ENCODE measurements at places on chromosomes 7 and 10.

DNA sequence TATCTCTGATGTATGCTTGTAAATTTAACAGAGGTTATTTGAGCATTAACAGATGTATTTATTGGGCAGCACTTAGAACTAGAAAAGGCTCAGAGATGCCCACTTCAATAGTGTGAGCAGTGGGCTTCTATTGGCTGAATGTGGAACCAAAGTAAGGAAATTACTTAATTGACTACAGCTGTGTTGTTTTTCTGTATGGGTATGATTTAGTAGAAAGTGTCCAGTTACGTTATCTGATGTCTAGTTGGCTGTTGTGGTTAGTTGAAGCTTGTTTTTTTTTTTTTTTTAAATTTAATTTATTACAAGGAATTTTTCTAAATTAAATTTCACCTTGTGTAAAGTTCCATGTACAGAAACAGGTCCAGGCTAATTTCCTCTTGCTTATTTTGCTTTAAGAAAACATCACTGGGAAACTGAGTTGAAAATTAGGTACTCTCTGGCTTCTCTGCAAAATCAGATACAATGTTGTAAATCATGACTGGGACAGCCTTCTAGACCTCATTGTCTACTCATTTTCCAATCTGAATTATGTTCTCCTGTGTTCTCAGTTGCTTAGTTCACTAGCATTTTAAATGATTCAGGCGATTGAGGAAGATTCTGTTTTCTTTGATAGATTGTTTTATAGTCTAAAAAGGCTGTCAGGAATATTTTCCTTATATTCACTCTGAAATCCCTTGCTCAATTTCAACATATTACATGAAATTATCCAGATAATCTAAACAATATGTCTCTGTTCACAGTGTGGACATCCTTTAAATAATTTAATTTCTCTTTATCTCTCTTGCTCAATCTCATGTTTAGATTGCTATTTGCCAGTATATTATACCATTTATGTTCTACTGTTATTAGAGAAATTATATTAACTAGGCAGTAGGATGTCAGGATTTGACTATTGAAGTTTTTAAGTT, 53.0 kb downstream of the PHF14 start:
- DNase-seq: peak; percentile 21

- DNase-seq: no peak
Observed at GRCh38 chr10:80068270-80068669, 10.2 kb upstream of the TMEM254 start.

GRCh38 chr7:28328146-28328545, 84.2 kb upstream of the CREB5 start:
- DNase-seq: no peak

GRCh38 chr7:88191911-88192310, 27.9 kb downstream of the SRI start:
- DNase-seq: no peak

GRCh38 chr7:128446306-128446705, 9.4 kb upstream of the HILPDA start:
- no peak for DNase-seq

GRCh38 chr7:113085781-113086390, 741 bp downstream of the GPR85 start:
- DNase-seq: peak; percentile 8

GRCh38 chr7:155377838-155378579, 79.9 kb upstream of the EN2 start:
- DNase-seq: no peak

DNA sequence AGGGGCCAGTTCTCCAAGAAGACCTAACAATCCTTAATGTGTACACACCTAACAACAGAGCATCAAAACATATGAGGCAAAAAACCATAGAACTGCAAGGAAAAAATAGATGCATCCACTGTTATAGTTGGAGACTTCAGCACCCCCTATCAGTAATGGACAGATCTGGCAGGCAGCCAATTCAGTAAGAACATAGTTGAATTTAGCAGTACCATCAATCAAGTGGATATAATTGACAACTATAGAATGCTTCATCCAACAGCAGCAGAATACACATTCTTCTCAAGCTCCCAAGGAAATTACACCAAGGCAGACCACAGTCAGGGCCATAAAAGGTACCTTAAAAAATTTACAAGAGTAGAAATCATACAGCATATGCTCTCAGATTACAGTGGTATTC, 42.2 kb downstream of the POLL start:
- peak; percentile 93 for DNase-seq

DNA sequence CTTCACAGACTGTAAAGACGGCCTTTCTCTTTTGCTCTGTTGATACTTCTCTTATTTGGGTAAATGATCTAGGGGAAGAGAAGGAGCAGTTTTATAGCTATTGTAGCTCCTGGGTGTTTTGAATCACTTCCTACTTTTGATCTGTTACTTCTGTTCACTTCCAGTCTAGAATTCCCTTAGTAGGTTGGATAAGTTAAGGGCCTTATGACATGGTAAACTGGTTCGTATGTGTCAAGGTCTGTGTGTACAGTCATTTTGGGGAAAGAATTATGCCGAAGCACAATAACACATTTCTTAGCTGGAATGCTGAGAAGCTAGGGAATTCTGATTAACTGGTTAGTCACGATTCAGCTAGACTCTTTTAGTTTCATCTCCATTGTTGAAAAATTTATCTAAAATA, 8.1 kb downstream of the DENND10 start:
- DNase-seq: no peak

GRCh38 chr10:119608316-119609155, 11.8 kb upstream of the TIAL1 start:
- peak; percentile 52 for DNase-seq

DNA sequence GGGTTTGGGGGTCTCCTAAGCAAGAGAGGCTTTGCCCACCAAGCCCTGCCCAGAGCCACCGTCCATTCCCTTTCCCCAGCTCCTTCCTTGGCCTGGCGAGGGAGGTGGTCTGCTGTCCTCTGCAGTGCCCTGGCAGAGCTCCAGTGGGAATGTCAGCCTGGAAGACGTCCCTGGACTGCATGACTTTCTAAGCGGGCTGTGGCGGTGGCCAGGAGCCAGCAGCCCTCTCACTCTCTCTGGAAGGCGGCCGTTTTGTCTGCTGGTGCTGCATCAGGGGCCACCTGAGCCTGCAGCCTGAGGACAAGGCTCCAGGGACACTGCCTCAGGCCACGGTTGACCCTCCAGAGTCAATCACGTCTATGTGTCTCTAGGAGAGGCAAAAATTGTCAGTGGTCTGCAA, 271.0 kb downstream of the SKAP2 start:
- no peak for DNase-seq

DNA sequence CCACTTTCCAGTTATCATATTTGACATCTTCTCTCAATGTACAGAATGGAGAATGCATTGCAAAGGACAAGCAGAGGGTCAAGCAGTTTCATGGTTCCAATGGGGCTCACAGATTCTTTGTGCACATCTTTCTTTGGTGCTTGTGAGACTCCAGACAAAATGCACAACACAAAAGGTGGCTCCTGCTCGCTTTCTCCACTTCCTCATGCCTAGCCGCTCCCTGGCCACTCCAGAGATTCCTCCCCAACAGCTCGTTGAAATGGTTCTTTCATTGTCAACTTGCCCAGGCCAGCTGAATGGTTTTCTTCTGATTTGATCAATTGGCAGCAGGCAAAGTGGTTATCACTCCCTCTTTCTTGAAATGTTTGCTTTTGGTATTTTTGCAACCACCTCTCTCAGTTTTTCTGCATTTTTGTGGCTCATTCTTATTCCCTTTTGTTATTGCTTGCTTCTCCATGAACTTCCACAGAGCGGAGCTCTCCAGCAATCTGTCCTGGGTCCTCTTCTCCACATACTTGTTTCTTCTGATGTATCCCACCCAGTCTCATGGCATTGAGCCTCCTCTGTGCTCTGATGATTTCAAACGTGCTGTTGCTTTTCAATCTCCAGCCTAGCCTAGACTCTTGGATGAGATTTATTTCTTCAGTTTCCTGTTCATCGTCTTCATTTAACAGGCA, 507.8 kb upstream of the MKI67 start:
- no peak for DNase-seq

- DNase-seq: peak; percentile 42
Observed at GRCh38 chr10:52357971-52358370, 43.9 kb downstream of the DKK1 start.

DNA sequence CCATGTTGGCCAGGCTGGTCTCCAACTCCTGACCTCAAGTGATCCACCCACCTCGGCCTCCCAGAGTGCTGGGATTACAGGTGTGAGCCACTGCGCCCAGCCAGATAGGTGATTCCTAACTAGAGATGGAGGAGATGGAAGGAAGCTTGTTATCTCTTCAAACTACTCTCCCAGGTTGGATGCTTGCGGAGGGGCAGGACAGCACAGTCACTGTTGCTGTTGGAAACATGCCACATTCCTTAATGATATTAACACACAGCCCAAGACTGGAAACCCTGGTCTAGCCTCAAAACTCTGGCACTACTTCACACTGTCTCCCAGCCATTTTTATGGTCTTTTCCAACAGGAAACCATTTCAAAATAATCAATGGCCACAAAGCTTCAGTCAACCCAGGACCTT, 468.8 kb upstream of the NRP1 start:
- no peak for DNase-seq

- DNase-seq: no peak
Observed at GRCh38 chr7:127689194-127689772, 37.3 kb downstream of the SND1 start.

DNA sequence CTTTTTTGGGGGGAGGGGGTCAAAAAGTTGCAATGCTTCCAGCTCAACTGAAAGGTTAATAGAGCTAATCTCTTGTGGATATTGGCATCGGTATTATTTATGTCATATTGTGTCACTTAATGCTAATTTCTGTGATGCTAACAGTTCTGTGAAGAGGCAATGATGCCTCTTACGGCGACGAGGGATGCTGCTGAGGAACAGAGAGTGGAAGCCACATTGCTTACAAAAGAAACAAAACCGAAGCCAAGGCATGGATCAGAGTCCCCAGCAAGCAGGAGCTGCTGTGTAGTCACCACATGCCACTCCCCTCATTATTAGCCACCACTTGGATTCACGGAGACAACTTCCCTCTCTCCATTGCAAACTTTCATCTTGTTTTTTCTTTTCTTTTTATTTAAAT, 536.5 kb upstream of the MGMT start:
- DNase-seq: no peak

- DNase-seq: no peak
Observed at GRCh38 chr7:150389532-150389816, 10.3 kb downstream of the ZNF775 start.

- no peak for DNase-seq
Observed at GRCh38 chr7:118072893-118073674, 110.9 kb upstream of the LSM8 start.

- no peak for DNase-seq
Observed at GRCh38 chr7:84949067-84949466, 237.8 kb downstream of the SEMA3D start.

DNA sequence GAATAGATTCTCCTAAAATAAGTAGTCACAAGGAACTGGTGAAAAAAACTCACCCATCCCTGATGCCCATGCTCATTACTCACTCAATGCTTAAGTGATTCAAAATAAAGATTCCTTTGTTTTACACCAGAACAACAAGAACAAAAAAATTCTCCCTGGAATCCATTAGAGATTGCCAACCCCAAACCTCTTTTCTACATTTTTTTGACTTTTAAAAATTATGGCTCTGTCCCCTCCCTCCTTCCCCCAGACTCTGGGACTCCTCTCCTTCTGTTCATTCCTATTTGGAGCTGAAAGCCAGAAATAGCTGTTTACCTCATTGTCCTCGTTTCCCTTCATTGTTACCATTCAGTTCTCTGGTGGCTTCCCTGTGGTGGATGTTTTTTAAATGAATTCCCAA, 63.2 kb upstream of the FHIP2A start:
- DNase-seq: no peak

DNA sequence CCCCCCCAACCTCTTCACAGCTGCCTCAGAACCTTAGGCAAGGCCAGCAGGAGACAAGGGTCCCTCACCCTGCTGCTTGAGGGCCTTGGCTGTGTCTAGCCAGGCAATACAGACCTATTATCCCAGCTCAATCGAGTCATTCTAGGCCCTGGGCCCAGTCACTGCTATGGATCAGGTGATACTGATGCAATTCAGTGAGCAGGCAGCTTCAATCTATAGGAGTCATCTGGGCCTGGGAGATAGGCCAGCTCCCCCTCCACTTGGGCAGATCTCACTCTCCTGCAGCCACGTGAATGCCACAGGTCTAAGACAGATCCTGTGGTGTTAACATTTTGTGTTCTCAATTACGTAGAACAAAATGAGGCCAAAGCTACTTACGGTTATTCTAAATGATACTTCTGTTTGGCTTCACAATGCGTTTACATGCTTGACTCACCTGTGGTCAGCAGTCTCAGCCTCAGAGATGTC, 68.0 kb upstream of the LRRC4 start:
- DNase-seq: peak; percentile 27

DNA sequence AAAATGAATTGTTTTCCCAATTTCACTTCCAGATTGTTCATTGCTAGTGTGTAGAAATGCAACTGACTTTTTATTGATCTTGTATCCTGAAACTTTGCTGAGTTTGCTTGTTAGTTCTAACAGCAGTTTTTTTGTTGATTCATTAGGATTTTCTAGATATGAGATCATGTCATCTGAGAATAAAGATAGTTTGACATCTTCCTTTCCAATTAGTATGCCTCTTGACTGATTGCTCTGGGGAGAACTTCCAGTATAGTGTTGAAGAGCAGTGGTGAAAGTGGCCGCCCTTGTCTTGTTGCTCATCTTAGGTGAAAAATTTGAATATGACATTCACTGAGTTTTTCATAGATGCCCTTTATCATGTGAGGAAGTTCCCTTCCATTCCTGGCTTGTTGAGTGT, 11.9 kb upstream of the SUN1 start:
- DNase-seq: no peak

- DNase-seq: no peak
Observed at GRCh38 chr10:3401491-3401938, 228.9 kb upstream of the PITRM1 start.

- no peak for DNase-seq
Observed at GRCh38 chr7:68238204-68238805, 1241.7 kb downstream of the TYW1 start.

DNA sequence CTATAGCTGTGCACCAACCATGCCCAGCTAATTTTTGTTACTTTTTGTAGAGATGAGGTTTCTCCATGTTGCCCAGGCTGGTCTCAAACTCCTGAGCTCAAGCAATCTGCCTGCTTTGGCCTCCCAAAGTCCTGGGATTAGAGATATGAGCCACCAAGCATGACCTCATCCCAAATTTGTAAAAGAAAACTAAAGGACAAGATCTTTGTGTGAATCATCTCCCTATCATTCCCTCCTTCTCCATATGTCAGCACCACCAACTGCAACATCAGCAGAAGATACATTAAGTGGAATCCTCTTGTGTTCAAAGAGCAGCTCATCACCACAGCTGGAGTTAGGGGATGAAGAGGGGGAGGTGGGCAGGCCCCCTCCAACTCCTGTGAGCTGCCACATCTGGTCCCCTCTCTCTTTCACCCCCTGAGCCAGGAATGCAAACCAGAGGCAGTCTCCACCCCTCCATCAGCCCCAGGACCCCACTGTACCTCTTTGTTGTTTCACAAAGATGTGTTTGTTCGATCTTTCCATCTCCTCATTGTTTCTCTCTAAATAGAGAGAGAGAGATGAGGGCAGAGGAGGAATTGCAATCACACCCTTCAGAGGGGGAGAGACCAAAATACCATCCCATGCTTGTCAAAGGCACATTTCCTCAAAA, 47.3 kb upstream of the PIP4K2A start:
- no peak for DNase-seq

GRCh38 chr10:133030781-133031180, 56.9 kb upstream of the ADGRA1 start:
- DNase-seq: no peak

Data from hematopoietic multipotent progenitor cell treated with erythropoietin and hydrocortisone succinate and interleukin-3 and kit ligand, for 6 days (in vitro differentiated cells).